ENCODE measurements at places on chromosomes 11 and 22.

GRCh38 chr22:22060200-22061084, 77.9 kb upstream of the TOP3B start:
- peak; percentile 30 for DNase-seq

DNA sequence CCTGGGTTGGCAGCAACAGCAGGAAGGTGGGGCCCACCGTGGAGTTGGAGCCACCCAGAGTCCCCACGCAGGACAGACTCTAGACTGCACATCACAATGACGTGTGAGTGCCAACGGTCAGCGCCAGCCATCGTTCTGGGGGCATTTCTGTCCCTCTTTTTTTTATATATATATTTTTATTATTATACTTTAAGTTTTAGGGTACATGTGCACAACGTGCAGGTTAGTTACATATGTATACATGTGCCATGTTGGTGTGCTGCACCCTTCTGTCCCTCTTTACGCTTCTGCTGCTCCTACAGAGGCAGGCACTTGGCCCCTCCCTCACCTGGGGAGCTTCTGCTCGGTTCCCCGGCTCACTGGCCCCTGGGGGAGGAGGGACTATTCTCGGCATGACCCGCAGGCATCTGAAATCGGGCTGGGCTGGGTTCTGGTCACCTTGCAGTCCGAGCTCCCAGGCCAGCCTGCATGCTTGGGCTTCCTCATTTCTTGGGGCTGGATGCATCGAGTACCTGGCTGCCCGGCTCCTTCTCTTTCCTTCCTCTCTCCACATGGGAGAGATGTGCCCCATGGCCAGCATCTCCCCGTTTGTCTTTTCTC, 787.4 kb downstream of the TBC1D22A start:
- no peak for DNase-seq

DNA sequence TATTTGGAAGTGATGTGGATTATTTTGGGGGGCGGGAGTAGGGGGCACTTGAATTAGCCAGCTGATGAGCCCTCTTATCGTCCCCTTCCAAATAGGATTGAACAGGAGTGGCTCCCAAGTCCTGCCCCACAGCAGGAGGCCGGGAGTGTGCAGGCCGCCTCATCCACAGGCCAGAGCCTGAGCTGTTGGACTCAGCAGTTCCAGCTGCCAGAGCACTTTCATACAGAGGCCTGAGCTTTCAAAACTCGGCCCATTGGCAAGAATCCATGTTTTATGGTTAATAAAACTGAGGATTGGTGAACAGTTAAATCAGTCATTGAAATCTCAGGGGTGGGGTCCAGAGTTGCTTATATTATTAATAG, 9.6 kb downstream of the FAM118A start:
- DNase-seq: no peak

DNA sequence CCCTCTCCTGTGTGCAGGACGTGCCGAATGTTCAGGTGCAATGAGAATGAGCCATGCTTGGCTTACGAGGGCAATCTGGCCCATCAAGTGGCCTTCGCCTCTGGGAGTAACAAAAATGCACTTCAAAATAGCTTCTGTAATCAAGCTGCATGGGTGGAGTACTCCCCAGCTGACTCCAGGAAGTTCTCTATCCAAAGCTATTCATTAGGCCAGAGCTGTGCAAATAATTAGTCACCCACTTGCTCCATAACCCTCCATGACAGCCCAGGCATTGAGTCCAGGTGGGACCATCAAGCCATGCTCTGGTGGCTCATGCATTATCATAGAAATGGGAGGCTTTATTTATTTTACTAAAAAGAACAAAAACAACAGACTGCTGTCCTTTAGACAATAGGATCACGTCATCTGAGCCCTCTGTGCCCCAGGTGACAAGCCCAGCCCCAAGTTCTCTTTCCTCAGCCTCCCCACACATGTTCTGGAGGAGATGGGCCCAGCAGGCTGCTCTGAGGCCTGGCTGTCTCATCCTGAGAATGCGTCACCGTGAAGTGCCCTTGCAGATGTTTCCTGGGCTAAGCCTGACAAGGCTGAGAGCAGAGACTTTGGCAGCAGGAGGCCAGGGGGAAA, 244.7 kb downstream of the ETS1 start:
- no peak for DNase-seq

DNA sequence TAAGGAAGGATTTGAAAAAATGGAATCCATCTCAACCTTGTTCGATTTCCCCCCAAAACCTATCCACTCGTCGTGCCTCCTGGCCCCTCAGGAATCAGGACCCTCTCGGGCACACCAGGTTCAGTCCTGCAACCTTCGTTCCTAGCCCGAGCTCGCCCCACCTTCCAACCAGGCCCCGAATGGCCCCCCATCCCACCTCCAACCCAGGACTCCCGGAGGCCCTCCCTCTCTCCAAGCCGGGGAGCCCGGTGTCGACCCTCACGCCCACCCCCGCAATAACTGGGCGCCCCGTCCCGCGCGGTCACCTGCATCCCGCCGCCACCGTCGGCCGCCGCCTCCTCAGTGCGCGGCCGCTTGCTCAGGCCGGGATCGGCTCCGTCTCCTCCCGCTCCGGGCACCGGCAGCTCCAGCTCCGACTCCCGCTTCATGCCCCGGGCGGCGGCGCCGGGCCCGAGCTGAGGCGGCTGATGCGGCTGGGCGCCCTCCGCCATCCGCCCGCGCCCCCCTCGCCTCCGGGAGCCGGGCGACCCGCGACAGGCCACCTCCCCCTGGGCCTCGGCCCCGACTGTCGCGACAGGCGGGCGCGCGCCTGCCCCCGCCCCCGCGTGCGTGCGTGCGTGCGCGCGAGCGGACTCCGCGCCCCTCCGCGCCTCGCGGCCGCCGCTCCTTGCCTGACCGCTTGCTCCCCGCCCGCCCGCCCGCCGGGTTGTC, 534 bp downstream of the RBFOX2 start:
- no peak for DNase-seq

DNA sequence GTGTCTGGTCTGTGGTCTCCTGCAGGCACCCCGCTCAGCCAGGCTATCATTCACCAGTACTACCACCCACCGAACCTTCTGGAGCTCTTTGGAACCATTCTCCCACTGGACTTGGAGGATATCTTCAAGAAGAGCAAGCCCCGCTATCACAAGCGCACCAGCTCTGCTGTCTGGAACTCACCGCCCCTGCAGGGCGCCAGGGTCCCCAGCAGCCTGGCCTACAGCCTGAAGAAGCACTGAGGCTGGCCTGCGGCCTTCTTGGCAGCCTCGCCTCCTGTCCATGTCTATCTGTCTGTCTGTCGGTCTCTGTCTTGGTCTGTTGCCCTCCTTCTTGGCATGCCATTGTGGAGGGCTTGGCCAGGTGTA, 27.9 kb downstream of the INCENP start:
- no peak for DNase-seq

- DNase-seq: no peak
These were observed 44.8 kb upstream of the TUB start for GRCh38 chr11:8036002-8036802.

- no peak for DNase-seq
These were observed 15.5 kb downstream of the RHBDD3 start for GRCh38 chr22:29251981-29252911.

DNA sequence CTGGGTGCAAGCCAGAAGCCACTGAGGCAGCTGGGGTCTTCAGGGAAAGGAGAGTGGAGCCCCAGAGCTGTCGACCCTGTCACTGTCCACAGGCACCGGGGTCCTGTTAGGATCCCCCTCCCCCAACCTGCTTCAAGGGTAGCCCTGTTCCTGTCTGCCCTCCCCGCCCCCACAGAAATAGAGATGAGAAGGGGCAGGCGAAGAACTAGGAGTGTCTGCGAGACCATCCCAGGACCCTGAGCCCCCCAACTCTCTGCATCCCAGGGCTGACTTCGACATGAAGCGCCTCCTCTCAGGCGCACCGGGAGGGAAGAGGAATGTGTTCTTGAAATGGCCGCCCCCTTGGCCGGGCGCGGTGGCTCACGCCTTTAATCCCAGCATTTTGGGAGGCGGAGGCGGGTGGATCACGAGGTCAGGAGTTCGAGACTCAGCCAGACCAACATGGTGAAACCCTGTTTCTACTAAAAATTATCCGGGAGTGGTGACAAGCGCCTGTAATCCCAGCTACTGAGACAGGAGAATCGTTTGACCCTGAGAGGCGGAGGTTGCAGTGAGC, 607 bp upstream of the ZNF70 start:
- no peak for DNase-seq

DNA sequence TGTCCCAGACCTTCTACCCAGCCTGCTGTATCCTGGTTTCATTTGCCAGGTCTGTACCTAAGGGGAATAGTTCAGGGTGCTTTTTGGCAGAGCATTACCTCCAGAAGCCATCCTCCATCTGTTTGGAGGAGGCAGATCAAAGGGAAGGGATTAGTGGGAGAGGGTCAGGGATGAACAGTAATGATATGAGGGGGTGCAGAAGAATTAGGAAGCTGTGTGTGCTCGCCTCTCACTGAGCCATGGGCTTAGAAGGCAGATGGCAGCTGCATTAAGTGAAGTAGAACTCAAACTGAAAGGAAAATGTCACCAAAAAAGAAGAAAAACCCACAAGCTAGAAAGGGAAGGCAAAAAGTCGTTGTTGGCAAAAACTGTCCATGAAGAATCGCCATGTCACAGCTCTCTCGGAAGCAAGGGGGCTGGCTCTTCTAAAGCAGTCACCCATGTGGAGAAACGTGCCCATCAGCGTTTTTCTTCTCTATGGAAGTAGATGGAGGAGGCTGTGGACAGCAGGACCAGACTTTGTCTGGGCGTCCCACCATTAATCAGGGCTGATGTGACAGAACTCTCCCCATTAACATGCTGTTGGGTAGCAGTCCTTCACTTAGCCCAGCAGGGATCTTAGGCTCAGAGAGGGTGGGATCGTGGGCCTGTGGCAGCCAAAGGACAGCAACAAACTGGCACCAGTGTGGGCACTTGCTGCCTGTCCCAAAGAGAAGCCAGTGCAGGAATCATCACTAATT, 46.8 kb downstream of the CEP164 start:
- no peak for DNase-seq

- no peak for DNase-seq
These were observed 406.6 kb downstream of the LARGE1 start for GRCh38 chr22:33513388-33514338.

GRCh38 chr11:44416776-44417175, 106.8 kb upstream of the ALX4 start:
- DNase-seq: no peak

DNA sequence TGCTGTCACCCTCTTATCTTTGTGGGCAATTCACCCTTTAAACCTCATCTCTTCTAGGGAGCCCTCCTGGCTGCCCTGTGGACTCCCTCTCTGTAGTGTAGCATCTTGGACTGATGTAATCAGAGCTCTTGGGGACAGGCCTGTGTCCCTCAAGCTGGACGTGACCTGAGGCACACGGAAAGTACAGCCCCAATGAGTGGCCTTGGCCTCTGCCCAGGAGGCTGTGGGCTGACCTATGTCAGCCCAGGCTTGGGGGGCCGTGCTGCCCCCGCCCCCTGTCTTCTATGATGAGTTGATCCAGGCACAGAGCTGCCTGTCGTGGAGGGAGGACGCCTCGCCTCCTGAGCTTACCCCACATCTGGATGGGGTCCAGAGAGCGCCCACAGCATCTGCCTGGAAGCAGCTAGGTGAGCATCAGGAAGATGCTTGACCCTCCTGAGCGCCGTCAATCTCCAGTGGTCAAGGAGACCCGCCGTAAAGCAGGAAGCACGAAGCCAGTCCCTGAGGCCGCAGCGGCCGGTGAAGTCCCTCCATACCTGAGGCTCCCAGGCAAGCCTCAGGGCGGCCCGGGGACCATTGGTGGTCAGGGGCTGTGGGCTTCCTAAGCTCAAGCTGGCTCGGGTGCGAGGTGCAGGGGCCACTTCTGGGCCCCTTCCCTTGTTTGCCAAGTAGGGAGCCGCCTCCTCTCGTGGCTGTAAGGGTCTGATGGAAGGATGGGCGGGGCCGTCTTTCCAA, 1136.9 kb downstream of the BRD1 start:
- no peak for DNase-seq

DNA sequence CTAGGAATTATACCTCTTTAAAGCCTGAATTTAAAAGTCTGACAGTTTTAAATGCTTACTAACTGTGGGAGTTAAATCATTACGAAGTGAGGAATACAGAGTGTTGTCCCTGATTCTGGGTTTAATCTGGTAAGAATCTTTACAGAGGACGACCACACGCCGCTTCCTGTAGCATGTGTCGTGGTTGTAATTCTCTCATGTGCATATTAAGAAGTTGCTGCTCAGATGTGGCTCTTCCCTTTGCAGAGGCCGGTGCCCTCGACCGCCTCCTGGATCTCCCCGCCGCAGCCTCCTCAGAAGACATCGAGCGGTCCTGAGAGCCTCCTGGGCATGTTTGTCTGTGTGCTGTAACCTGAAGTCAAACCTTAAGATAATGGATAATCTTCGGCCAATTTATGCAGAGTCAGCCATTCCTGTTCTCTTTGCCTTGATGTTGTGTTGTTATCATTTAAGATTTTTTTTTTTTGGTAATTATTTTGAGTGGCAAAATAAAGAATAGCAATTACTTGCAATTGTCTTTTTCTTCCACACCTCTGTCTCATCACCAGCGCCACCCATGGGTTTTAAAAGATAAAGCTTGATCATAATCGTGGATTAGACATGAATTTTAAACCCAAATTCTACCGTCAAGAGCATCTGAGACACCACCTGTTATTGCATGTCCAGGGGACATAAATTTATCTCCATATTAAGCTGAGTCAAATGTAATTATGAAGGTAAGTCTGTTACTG, 6.5 kb downstream of the GAL start:
- DNase-seq: no peak

- no peak for DNase-seq
These were observed 58.2 kb downstream of the MYEOV start for GRCh38 chr11:69352166-69352565.

DNA sequence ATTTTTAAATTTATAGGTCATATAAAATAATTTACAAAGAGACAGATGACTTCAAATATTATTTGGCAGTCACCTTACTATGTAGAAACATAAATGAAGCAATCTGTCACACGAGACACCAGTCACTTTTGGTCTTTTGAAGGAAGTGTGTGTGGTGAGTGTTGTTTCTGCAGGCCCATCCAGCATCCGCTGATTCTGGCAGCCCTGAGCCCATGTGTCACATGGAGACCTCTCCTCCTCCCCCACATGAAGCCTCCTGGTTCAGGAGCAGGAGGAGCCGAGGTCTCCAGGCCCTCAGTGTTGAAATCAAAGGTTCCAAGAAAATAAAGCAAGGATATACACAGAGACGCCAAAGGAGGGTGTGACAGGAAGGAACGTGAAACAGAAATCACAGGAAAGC, 60.1 kb downstream of the ARFGAP3 start:
- DNase-seq: no peak

GRCh38 chr11:61489833-61490721, 18.5 kb upstream of the LRRC10B start:
- DNase-seq: no peak

DNA sequence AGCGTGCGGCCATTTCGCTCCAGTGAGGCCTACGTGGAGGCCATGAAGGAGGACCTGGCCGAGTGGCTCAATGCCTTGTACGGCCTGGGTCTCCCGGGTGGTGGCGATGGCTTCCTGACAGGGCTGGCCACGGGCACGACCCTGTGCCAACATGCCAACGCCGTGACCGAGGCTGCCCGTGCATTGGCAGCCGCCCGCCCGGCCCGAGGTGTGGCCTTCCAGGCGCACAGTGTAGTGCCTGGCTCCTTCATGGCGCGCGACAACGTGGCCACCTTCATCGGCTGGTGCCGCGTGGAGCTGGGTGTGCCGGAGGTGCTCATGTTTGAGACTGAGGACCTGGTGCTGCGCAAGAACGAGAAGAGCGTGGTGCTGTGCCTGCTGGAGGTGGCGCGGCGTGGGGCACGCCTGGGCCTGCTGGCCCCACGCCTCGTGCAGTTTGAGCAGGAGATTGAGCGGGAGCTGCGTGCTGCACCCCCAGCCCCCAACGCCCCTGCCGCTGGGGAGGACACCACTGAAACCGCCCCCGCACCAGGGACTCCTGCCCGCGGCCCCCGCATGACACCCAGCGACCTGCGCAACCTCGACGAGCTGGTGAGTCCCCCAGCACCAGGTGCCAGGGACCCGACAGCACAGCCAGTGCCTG, 1.8 kb downstream of the GAS2L1 start:
- DNase-seq: no peak

- no peak for DNase-seq
These were observed 46.6 kb downstream of the MTMR2 start for GRCh38 chr11:95877291-95877690.
